ENCODE measurements at places on chromosomes 1 and 21. TPM values are rescaled to one million over a fixed set of nuclear protein-coding genes. Genes with fewer than 3 reads are reported as not detected.

The MIA3 gene
- total RNA-seq: 61.5 TPM

The FCER1G gene
- total RNA-seq: 1.8 TPM

The DAP3 gene
- total RNA-seq: 135 TPM

The TSSK3 gene
- total RNA-seq: 1.9 TPM
